ENCODE measurements at places on chromosomes 1 and 21.

DNA sequence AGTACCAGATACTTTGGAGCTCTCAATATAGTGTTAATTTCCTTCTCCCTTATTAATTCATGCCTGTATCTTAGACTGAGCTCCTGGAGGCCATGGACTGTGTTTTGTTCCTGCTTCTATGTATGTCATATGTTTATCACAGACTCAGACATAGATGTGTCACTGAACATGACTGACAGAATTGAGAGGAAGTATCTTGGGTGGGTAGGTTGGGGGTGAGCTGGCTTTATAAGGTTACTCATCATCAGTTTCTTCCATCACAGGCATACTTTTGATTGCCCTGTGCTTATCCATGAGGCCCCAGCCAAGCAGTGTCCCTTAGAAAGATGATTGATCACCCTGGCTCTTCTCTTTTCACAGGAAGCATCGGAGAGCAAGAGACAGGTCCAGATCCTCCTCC is 5.6 kb upstream of the SH3D21 start:
- DNase-seq, result no peak

DNA sequence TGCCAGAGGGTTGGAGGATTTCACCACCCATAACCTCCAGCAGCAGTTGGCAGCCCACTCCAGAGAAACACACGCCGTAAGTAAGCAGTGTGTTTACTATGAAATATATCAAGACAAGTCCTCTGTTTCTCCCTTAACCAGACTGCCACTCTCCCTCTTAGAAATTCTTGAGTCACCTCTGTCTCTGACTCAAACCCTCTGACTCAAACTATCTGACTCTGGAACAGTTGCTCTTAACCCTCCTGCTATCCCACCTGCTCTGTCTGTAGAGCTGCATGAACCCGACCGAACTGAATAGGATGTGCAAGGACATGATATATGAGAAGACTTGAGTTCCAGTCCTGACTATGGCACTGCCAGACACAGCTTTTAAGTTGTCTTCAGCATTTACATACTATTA is 14.1 kb downstream of the INPP5B start:
- DNase-seq, result no peak

DNA sequence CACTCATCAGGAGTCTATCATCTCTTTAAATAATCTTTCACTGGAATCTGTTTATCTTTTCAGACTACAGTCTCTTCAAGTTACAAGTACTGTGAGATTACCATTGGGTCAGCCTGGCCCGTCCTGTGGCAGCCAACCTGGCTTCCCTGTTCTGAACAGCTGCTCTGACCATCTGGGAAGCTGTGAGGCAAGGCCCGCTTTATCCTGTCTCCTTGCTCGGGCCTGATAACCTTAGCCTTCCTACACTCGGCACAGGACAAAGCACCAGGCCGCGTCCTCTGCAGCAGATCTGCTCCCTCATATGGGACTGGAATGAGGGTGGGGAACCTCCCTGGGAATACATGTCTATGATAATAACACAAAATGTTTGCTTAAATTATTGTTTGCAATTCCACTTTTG is 113.3 kb downstream of the PTPN14 start:
- DNase-seq, result no peak

- DNase-seq, result no peak
Measured at GRCh38 chr21:34728479-34728878, 59.7 kb downstream of the CLIC6 start.

DNA sequence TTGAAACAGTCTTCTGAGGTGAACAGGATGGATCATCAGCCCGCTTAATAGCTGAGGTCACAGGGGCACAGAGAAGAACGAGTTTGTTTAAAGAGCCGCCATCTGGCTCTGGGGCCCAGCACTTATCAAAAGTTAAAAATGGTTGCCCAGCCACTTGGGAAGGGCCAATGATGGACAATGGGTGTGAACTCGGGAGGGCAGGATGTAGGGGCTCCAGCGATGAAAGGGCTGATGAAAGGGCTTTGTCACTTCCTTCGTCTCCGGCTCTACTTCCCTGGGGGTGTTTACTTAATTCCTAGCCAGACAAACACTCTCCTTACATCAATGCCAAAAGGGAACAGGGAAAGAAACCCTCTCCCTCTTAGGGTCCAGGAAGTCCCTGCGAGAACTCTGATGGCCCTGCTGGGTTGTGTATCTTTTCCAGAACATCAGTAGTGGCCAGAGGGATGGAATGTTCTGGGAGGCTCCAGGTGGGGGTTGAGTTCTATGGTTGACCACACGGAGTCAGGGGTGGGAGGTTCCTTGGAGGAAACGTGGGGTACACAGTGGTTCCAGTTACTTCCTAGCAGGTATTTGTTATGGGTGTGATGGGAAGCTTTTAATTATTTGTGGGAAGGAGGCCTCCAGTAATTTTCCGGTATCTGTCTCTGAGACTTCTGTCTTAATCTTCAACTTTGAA is 9.0 kb upstream of the ABCG1 start:
- DNase-seq, result no peak

GRCh38 chr1:30680429-30680828 is 43.0 kb downstream of the MATN1 start:
- no peak for DNase-seq

- DNase-seq, result no peak
Measured at GRCh38 chr1:67566803-67567377, 118.1 kb upstream of the GADD45A start.

DNA sequence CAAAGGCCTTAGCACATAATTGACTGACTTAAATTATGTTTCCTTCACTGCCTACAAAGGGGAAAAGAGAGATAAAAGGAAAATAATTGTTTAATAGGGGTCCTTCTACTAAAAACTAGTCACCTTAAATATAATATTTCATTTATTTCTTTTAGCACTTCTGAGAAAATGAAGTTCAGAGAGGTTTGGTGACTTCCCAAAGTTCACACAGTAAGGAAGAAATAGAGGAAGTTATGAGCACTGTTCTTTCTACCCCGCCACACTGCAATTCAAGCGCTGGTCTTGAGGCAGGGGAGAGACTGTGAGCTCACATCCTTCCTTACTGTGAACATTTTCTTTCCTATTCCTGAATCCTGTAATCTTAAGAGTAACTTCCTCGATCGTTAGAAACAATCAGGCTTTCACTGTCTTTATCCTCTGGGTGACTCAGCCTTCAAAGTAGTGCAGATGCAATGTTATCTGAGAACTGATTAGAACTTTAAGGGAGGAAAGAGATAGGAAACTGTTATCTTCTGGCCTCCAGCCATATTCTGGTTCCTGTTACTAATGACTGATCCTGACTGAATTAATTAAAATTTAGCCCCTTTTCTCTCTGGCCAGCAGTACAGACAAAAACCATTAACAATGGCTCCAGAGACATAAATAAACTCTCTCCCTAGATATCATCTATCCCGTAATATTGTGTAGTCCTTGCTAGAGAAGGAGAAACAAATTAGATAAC is 6.8 kb downstream of the RGS5 start:
- no peak for DNase-seq

DNA sequence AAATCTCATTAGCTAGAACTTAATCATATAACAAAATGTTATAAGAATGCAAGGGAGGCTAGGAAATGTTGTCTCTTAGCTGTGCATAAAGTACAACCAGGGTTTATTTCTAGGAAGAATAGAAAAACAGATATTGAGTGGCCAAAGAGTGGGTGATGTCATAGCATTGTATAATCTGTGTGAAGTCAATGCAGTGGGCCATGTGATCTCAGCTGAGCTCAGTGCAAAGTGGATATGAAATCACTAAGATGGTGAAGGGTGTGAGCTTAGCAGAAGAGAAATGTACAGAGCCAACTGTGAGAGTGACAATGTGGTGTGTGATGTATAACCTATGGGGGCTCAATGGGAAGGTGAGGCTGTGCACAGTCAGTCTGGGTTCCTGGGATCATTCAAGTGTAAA is 29.7 kb upstream of the DUSP23 start:
- DNase-seq, result no peak

GRCh38 chr1:233328142-233328921 is 808 bp downstream of the MAP3K21 start:
- DNase-seq, result no peak
